ENCODE measurements at places on chromosomes 7 and 10. TPM values are rescaled to one million over a fixed set of nuclear protein-coding genes. Genes with fewer than 3 reads are reported as not detected.

PRR15 gene
- polyA plus RNA-seq, result 4.7 TPM

IDI2 gene
- not detected for polyA plus RNA-seq

GRCh38 chr10:17348501-17349349 lies 105.7 kb downstream of the ST8SIA6 start:
- DNase-seq, result no peak

SH2D4B gene
- polyA plus RNA-seq, result 0.11 TPM

POLD2 gene
- 113 TPM for polyA plus RNA-seq

Measured in left renal pelvis (tissue), 4 donors.